CD4-positive, alpha-beta memory T cell (primary cell): ENCODE measurements at places on chromosomes 4 and X. TPM values are rescaled to one million over a fixed set of nuclear protein-coding genes. Genes with fewer than 3 reads are reported as not detected.
A peak's percentile ranks its signal among the peaks of the same experiment; 100 is the strongest.

Gene MAGEA1
- not detected for total RNA-seq

Gene MAP3K15
- not detected for total RNA-seq

GRCh38 chrX:14616836-14617235 is 87.5 kb downstream of the GLRA2 start:
- no peak overlapping the region for H3K4me3 ChIP-seq
- no peak for DNase-seq
- no peaks in the 10 kb centered on the region for H3K36me3 ChIP-seq
- H3K27me3 ChIP-seq, result no peaks in the 10 kb centered on the region

Gene CFAP47
- not detected for total RNA-seq

DNA sequence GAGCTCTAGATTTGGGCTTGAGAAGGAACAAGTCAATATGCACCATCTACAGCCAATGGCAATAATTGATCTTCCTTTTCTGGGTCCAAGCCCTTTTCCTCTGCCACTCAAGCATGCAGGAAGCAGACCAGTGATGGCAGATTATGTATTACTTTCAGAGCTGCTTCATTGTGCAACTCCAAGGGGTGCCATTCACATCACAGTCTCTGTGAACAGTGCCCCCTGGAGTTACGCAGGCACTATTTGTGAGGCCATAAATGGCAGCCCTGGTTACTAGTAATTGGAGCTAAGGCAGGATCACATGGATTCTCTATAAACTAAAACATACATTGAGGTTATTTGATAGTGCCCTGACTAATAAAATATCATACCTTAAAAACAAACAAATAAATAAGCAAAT is 313.4 kb upstream of the SLC7A11 start:
- no peaks in the 10 kb centered on the region for H3K27me3 ChIP-seq
- no peaks in the 10 kb centered on the region for H3K36me3 ChIP-seq
- no peak overlapping the region for H3K4me3 ChIP-seq
- H3K4me1 ChIP-seq, result no peaks in the 10 kb centered on the region
- no peak overlapping the region for H3K27ac ChIP-seq

Gene HTN1
- total RNA-seq, result not detected

Gene PRDM8
- 19.8 TPM for total RNA-seq

- H3K36me3 ChIP-seq, result no peaks in the 10 kb centered on the region
- no peak overlapping the region for H3K4me3 ChIP-seq
- H3K4me1 ChIP-seq, result no peaks in the 10 kb centered on the region
- no peak overlapping the region for H3K27ac ChIP-seq
Observed at GRCh38 chrX:24676403-24677024, 17.2 kb upstream of the POLA1 start.

- DNase-seq, result no peak
- no peak overlapping the region for H3K4me3 ChIP-seq
- no peaks in the 10 kb centered on the region for H3K4me1 ChIP-seq
- no peak overlapping the region for H3K27ac ChIP-seq
- no peaks in the 10 kb centered on the region for H3K36me3 ChIP-seq
- H3K27me3 ChIP-seq, result no peaks in the 10 kb centered on the region
Observed at GRCh38 chr4:26120098-26120825, 200.6 kb upstream of the RBPJ start.

DNA sequence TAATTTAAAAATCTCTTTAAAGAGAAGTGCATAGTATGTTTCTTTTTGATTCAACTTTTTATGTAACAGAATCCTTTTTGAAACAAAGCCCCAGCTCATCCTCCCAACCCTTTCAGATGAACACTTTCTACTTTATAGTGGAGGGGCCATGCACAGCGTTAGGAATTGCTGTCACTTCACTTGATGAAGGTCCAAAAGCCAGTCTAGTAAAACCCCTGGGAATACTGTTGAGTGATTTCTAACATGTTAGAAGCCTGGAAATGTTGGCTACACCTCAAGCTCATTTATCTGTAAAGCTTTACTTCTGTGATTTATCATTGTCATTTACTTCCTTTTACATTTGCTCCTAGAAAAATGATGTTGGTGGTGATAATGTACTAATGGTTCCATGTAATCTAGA is 1608.9 kb upstream of the TENM3 start:
- no peaks in the 10 kb centered on the region for H3K27me3 ChIP-seq
- no peak for DNase-seq

DNA sequence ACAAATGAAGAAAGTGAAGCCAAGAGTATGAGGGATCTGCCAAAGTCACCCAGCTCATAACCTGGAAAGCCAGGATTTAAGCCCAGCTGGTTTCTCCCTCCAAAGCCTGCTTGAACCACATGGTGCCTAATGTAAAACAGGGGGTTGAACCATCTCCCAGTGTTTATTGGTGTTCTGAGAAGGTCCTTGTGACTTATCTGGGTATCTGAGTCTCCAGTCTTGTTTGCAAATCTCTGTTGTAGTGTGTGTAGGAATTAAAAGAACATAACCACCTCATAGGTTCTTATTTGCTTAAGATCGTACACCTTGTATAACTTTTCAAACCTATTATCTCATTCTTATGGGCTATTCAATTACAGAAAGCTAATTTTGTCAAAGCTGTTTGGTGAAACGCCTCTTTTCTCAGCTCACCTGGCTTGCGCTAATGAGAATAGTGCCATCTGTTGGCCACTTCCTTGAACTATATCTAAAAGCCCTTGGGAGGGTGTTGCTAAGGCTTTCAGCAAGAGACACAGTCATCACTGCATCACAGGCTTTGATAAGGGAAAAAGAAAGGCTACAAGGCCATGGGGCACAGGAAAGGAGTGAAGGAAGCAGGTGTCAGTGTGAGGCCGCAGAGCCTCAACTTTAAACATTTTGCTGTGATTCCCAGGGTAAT is 34.0 kb downstream of the ETDB start:
- H3K27me3 ChIP-seq, result no peaks in the 10 kb centered on the region
- no peak overlapping the region for H3K27ac ChIP-seq
- H3K4me1 ChIP-seq, result no peaks in the 10 kb centered on the region
- H3K4me3 ChIP-seq, result no peak overlapping the region
- DNase-seq, result peak; percentile 60

Gene JCHAIN
- not detected for total RNA-seq

DNA sequence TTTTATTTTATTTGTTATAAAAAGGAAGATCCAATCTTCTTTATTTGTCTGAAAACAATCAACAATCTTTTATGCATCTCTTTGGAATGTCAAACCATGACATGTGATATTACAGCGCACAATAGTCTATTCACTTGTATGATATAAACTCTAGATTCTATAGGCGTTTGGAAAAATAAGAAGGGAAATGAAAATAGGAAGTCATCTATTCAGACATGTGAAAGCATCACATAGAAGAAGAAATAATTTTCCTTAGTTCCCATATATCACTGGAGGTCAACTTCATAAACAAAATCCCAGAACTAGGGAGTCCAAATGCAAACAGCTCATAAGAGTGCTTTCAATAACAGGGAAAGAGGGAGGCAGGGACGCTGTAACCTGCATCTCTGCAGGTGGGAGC is 139.5 kb upstream of the RASGEF1B start:
- no peaks in the 10 kb centered on the region for H3K27me3 ChIP-seq
- H3K4me3 ChIP-seq, result no peak overlapping the region
- H3K36me3 ChIP-seq, result no peaks in the 10 kb centered on the region
- H3K4me1 ChIP-seq, result no peaks in the 10 kb centered on the region
- H3K27ac ChIP-seq, result no peak overlapping the region
- DNase-seq, result no peak

Gene TMEM156
- 16.8 TPM for total RNA-seq

GRCh38 chr4:173252024-173252935 is 81.9 kb downstream of the HMGB2 start:
- H3K27me3 ChIP-seq, result no peaks in the 10 kb centered on the region
- H3K4me3 ChIP-seq, result no peak overlapping the region
- H3K27ac ChIP-seq, result no peak overlapping the region
- no peaks in the 10 kb centered on the region for H3K4me1 ChIP-seq
- no peaks in the 10 kb centered on the region for H3K36me3 ChIP-seq

- peaks cover 5% of the 10 kb centered on the region for H3K4me1 ChIP-seq
- no peak overlapping the region for H3K27ac ChIP-seq
- no peak for DNase-seq
- no peak overlapping the region for H3K4me3 ChIP-seq
Observed at GRCh38 chrX:45505214-45505613, 304.5 kb upstream of the DIPK2B start.

Gene KLHL34
- 2.6 TPM for total RNA-seq

DNA sequence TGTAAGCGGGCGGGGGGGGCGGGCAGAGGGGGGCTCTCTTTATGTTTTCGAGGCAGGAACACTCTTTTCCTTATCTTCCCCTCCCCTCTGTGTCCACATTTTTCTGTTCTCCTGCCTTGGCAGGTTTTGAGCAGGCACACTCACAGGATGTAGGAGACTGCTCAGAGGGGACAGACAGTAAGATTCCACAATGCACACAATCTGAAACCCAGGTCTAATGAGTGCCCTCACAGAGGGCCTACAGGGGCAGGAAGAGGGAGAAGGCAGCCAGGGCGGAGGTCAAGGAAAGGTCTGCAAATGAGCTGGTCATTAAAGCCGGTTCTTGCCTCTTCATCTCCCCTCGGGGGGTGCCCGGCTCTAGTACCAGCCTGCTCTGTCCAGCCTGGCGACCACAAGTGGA is 106.1 kb upstream of the ATP6AP2 start:
- H3K4me3 ChIP-seq, result no peak overlapping the region
- H3K36me3 ChIP-seq, result no peaks in the 10 kb centered on the region
- no peak for DNase-seq
- no peak overlapping the region for H3K27ac ChIP-seq

GRCh38 chrX:122046226-122046625 is 998.8 kb downstream of the GLUD2 start:
- no peaks in the 10 kb centered on the region for H3K36me3 ChIP-seq
- no peaks in the 10 kb centered on the region for H3K27me3 ChIP-seq
- H3K27ac ChIP-seq, result no peak overlapping the region
- no peak overlapping the region for H3K4me3 ChIP-seq
- no peaks in the 10 kb centered on the region for H3K4me1 ChIP-seq

DNA sequence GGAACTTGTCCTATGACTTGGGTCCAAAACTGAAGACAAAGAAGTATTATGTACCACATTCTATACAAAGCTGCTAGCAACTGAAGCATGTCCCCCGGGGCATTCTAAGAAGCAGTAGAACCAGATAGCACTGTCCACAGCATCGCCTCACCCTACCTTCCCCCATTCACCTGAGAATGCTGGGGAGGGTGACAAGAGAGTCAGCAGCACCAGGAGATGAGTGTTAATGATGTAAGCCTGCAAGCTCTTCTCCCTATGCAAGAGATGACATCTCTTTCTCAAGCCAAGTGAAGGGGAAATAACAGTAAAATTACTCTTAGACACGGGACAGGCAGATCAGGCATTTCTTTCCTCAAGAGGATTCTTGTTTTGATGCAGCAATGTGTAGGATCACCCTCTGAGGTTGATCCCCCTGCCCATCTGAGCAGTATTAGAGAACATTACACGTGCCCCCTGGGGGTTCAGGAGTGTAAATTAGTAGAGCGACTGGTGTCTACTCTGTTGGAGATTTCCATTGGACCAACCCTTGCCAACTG is 13.9 kb upstream of the TLR1 start:
- no peaks in the 10 kb centered on the region for H3K36me3 ChIP-seq
- no peak for DNase-seq
- no peaks in the 10 kb centered on the region for H3K27me3 ChIP-seq
- no peak overlapping the region for H3K4me3 ChIP-seq
- no peak overlapping the region for H3K27ac ChIP-seq

DNA sequence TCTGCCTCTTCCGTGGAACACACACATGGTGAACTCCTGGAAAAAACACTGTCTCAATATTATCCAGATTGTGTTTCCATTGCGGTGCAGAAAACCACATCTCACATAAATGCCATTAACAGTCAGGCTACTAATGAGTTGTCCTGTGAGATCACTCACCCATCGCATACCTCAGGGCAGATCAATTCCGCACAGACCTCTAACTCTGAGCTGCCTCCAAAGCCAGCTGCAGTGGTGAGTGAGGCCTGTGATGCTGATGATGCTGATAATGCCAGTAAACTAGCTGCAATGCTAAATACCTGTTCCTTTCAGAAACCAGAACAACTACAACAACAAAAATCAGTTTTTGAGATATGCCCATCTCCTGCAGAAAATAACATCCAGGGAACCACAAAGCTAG is 87.9 kb downstream of the TET2 start:
- H3K27ac ChIP-seq, result no peak overlapping the region
- peaks cover 7% of the 10 kb centered on the region for H3K36me3 ChIP-seq
- no peak overlapping the region for H3K4me3 ChIP-seq
- no peak for DNase-seq

DNA sequence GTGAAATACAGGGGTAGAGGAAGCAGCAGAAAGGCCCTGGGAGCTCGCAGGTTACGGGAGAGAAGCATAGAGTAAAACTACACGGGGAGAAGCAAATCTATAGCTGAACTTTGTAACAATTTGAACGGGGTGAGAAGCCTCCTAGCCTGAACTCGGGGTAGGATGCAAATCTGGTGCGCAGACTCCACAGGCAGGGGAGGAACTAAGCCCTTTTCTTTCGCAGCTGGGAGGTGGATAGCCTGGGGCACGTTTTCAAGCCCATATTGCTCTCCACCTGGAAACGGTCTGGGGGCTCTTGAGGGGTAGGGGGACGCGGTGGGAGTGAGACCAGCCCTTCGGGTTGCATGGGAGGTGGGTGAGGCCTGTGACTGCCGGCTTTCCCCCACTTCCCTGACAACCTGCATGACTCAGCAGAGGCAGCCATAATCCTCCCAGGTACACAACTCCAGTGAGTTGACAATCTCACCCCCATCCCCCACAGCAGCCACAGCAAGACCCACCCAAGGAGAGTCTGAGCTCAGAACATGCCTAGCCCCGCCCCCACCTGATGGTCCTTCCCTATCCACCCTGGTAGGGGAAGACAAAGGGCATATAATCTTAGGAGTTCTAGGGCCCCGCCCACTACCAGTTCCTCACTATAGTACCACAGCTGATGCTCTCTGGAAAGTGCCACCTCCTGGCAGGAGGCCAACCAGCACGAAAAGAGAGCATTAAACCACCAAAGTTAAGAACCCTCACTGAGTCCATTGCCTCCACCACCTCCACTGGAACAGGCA is 29.9 kb downstream of the SOWAHB start:
- H3K4me3 ChIP-seq, result no peak overlapping the region
- no peaks in the 10 kb centered on the region for H3K27me3 ChIP-seq
- H3K36me3 ChIP-seq, result no peaks in the 10 kb centered on the region
- DNase-seq, result no peak
- H3K4me1 ChIP-seq, result no peaks in the 10 kb centered on the region

GRCh38 chr4:128565054-128565453 is 244.4 kb upstream of the JADE1 start:
- H3K4me1 ChIP-seq, result no peaks in the 10 kb centered on the region
- DNase-seq, result no peak
- H3K27me3 ChIP-seq, result no peaks in the 10 kb centered on the region
- no peak overlapping the region for H3K27ac ChIP-seq
- H3K4me3 ChIP-seq, result no peak overlapping the region
- H3K36me3 ChIP-seq, result no peaks in the 10 kb centered on the region
